ENCODE measurements at places on chromosomes 2 and 18.
A peak's percentile ranks its signal among the peaks of the same experiment; 100 is the strongest.

DNA sequence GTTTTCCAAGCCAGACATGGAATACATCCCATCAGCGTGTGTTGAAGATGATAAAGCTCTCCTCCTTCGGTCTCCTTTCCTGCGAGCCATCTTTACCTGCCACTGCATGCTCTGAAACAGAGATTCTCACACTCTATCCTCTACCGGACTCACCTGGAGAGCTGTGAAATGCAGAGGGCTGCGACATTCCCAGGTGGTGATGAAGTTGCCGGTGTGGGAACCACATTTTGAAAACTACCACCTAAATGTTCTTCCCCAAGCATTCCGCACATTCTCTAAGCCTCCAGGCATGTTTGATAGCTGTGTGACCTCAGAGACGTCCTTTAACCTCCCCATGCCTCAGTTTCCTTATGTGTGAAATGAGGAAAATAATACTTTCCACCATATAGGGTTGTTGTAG lies 226.2 kb upstream of the RAB6C start:
- no peak for DNase-seq

DNA sequence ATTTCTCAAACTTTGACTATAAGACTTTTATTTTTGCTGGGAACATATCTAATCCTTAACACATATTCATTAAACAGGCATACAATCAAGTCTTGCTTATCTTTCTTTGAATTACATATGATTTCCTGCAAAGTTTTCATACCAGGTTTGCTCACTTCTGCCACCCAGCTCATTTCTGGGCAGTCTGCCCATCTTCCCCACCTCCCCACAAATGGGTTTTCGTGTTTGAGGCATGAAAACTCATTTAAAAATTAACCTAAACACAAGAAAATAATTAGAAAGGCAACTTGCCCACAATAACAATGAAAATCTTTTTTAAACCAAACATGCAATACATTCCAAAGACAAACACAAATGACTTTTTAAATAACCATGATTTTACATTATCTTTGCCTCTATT lies 3.4 kb downstream of the CHST9 start:
- DNase-seq = no peak

GRCh38 chr2:30282721-30283120 lies 51.4 kb downstream of the LBH start:
- no peak for DNase-seq

DNA sequence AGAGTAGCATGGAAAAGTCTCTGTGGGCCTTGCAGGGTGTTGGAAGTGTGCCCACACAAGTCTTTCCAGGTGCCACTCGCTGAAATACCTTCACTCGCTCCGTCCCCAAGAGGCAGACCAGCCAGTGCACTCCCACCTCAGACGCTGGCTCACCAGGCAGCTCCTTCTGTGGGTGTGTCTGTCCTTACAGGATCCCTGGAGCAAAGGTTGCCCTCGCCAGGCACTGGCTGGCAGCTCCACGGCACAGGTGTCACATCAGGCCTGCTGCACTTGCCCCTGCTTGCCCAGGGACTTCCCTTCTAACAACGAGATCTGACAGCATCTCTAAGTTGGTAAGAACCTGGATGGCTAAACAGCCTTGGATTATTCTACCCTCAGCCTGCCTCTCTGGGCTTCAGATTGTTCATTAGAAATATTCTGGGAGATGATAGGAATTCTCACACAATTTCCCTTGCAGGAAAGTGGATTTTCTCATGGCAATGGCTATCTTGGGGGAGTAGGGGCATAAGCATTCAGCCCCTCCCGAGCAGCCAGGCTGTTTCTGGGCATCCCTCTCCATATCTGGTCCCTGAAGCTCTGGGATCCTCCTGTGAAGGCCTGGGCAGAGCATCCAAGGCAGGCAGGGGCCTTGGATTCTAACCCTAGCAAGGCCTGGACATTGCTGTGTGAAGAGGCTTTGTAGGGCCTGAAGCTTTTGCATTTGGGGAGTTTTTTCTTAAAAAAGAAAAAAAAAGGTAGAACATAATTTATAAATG lies 262.1 kb downstream of the MYCN start:
- no peak for DNase-seq

DNA sequence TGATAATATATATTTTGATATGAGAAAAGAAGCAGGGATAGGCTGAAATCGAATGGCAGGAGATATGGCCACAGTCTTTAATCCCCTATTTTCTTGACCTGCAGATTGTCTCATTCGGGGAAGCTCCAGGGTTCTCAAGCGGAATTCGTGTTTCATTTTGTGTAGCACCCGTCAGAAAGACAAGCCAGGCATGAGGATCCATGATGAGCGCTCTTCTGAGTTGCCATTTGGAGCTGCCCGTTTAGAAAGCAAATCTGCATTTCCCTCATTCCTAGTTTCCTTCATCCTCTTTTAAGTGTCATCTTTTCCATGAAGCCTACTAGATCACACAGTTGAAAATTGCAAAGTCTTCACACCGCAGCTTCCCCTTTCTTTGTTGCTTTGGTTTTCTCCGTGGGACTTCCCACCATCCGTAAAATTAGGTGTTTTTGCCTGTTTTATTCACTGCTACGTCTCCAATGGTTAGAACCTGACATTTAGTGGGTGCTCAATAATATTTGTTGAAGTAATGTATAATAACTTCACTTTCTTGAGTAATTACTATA lies 16.9 kb downstream of the HNMT start:
- no peak for DNase-seq

DNA sequence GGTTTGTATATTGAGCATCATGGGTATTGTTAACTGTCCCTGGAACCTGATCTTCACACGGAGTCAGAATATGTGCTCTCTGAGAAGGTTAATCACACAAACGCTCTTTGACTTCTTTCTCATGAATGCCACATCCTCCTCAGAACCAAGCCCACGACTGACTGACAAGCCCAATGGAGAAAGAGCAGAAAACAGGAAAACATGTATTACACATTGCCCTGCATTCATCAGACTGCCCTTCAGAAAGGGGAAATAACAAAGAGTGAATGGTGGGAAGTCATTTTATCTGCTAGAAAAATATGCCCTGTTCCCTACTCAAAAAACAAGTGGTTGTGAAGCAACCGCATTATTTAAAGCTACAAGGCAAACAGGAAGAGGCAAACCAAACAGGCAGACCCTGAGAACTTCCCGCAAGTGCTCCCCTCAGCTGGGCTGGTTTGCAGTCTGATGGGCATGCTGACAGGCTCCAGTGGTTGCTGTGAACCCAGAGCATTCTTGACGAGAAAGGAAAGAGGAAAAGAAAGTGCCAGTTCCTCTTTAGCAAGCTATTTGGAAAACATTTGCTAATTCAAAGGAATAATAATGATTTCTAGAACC lies 172.9 kb upstream of the SETBP1 start:
- peak; percentile 8 for DNase-seq

GRCh38 chr2:147026664-147027295 lies 818.0 kb upstream of the ACVR2A start:
- no peak for DNase-seq

DNA sequence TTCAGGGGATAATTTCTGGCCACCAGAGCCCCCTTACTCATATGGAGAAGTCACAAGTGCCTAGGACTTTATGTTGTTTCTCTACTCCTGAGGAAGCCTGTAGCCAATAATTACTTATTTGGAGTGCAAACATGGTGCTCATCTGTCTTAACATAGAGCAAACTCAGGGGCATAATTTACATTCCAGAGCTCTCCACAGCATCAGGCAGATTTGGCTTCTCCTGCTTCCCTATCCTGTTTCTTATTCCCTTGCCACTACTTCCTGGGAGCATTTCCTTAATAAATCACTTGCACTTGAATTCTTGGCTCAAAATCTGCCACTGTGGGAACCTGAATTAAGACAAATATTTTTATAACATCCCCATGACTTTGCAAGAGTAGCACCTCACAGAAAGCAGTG lies 960.9 kb downstream of the SOCS6 start:
- DNase-seq = no peak

DNA sequence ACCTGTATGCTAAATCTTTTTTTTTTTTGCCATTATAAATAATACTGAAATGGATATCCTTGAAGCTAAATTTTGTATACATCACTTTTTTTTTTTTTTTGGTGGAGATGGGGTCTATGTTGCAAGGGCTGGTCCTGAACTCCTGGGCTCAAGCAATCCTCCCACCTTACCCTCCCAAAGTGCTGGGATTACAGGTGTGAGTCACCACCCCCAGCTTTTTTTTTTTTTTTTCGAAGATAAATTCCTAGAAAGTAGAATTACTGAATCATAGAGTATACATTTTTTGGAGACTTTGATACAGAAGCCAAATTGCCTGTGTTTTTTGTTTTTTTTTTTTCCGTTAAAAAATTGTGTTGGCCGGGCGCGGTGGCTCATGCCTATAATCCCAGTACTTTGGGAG lies 51.0 kb upstream of the MCFD2 start:
- no peak for DNase-seq

DNA sequence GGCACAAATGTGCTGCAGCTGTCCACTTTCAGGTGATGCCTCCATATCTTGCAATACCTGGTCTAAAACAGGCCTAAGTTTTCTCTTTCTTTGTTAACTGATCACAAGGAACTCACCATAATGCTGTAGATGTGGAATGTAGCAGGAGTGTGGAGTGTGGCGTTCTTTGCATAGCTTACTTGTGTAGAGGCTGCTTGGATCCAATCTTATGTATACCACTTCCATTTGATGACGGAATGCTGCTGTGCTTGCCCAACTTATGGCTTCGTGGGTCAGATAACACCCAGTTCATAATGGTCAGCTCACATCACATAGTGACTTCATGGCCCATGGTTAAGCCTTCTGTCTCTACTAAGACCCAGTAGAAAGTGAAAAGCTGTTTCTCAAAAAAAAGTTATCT lies 114.5 kb downstream of the LAMA3 start:
- DNase-seq = no peak

DNA sequence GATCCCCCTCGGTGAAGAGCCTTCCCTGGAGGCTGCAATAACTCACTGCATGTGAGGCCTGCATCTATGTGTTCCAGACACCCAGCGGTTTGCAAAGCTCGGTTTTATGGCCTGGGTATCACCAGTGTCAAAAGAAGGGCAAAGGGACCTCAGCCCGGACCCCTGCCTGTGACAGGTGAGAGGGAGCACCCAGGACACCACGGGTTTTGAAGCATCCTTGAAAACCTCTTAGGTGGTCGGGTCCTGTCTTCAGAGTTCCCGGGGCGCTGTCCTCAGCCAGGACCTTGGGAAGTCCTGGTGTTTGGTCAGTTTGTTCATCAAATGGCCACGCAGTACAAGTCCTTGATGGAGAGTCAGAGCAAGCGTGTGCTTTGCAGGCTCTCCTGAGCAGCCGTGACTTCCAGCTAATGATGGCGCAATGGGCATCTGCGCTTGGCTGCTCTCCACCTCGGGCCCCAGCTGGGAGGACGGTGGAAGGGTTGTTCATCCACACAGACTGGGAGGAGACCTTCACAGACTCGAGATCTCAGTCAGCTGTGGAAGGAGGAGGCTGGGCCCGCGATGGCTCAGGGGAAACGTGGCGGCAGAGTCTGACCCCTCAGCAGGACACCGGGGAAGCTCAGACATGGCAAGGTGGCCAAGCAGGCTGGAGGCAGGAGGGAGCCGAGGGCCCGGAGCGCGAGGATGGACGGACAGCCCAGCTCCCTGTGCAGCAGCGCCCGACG lies 113.1 kb upstream of the GPC1 start:
- DNase-seq = no peak

GRCh38 chr2:10947005-10947440 lies 35.3 kb downstream of the KCNF1 start:
- DNase-seq = no peak

- DNase-seq = no peak
Measured at GRCh38 chr2:12068796-12069538, 322.5 kb downstream of the LPIN1 start.

GRCh38 chr2:118584877-118585276 lies 262.6 kb downstream of the EN1 start:
- DNase-seq = no peak

- no peak for DNase-seq
Measured at GRCh38 chr2:205337274-205337673, 345.0 kb upstream of the NRP2 start.

- DNase-seq = no peak
Measured at GRCh38 chr2:182587831-182588230, 128.2 kb upstream of the DNAJC10 start.

- DNase-seq = no peak
Measured at GRCh38 chr2:160606341-160606740, 112.7 kb upstream of the RBMS1 start.

GRCh38 chr2:230874876-230875275 lies 10.1 kb downstream of the ITM2C start:
- DNase-seq = no peak

GRCh38 chr2:161044921-161045320 lies 115.3 kb upstream of the TANK start:
- no peak for DNase-seq

DNA sequence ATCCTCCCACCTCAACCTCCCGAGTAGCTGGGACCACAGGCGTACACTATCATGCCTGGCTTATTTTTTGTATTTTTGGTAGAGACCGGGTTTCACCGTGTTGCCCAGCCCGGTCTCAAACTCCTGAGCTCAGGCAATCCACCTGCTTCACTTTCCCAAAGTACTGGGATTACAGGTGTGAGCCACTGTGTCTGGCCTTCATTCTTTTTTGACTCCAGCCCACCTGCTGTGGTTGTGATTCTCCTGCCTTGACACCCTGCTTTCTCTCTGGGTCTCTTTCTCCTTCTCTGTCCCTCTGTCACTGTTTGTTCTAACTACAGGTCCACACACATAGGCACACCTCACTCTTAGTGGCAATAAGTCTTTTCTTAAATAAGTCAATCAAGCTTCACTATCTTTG lies 85.3 kb downstream of the FTCDNL1 start:
- no peak for DNase-seq

- DNase-seq = no peak
Measured at GRCh38 chr18:44885507-44885906, 204.8 kb downstream of the SETBP1 start.

- no peak for DNase-seq
Measured at GRCh38 chr2:105557021-105557920, 158.4 kb upstream of the FHL2 start.

DNA sequence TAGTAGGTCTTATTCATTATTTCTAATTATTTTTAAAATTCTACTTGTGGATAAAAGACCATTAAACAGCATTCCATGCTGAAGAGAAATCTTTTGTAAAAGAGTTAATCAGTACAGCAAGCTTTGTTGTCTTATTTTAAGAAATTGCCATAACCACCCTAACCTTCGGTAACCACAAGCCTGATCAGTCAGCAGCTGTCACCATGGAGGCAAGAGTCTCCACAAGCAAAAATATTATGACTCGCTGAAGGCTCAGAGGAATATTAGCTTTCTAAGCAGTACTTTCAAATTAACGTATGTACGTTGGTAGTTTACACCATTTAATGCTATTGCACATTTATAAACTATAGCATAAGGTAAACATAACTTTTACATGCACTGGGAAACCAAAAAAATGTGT lies 650.5 kb upstream of the LINC00305 start:
- no peak for DNase-seq

- no peak for DNase-seq
Measured at GRCh38 chr2:201977651-201978050, 56.0 kb upstream of the FZD7 start.

GRCh38 chr2:1836321-1836860 lies 92.1 kb upstream of the PXDN start:
- DNase-seq = no peak

- peak; percentile 64 for DNase-seq
Measured at GRCh38 chr2:16400127-16400623, 265.5 kb downstream of the CYRIA start.

GRCh38 chr2:231111987-231112386 lies 12.9 kb downstream of the HTR2B start:
- DNase-seq = no peak

Data from CMK (cell line).